ENCODE measurements at places on chromosomes 7 and 10.

- no peak for DNase-seq
These were observed 74.1 kb upstream of the PARD3 start for GRCh38 chr10:34889004-34889869.

- DNase-seq: no peak
These were observed 44.0 kb downstream of the CCDC7 start for GRCh38 chr10:32489901-32490300.

DNA sequence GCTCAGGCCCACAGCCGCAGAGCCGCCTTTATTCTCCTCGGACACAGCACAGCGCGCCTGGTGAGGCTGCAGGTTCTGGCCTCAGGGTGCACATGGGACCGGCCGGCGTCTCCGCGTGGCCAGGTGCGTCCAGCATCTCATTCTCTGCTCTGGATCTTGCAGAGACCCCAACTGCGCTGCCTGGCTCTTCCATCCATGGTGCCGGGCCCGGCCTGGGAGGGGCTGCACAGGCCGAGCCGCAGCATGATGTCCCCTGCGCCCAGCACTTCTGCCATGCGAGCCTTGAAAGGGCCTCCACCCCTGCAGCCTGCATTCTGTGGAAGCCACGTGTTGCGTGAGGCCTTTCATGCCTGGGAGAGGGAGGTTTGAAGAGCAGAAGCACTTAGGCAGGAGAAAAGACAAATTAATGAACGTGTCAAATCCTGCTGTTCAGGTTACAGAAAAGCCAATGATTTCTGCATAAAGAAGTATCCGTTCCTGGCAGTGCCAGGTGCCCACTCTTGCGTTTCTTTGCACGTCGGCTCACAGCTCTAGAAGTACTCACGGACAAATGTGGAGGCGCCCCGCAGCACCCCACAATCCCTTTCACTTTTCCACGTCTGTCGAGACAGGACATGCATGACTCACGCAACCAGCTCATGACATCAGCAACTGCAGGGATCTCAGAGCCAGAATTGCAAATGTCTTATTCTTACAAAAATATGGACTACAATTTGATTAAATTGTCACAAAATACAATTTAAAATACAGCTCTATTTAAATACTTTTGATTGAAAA lies 571.4 kb downstream of the DNAJB6 start:
- DNase-seq: no peak

GRCh38 chr10:97157578-97158095 lies 28.1 kb downstream of the SLIT1 start:
- DNase-seq: no peak

DNA sequence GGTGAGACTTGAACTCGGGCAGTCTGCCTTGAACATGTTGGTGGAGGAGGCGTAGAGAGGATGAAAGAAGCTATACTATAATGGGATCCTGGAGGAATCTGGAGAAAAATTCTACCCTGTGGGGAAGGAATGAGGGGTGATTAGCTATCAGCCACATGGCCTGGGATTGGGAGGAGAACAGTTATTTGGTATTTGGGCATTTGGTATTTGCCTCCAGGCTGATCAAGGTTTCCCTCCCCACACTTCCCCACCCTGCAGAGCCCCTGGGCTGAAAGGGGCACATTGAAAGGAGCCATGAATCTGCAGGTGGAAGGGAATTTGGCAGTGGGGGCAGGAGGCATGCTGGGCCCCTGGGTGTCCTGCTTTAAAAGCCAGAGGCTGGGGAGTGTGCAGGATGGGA lies 235.3 kb downstream of the INHBA start:
- DNase-seq: no peak

DNA sequence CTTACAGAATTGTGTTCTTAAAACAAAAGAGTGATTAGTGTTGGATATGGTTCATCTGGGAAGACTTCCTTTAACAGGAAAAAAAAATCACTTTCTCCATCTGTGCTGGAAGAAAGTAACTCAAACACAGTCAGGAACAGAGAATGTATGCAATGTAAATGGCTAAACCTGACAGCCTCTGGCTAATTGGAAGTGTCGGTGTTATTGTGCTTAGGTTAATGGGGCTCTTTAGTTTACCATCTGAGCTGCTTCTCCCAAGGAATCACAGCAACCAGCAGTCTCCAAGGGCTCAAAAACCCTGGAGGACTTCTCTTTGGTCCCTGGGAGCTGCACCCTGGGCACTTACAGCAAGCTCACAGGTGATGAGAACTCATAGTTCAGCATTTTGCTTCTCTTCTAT lies 724.5 kb downstream of the LRMDA start:
- DNase-seq: no peak

DNA sequence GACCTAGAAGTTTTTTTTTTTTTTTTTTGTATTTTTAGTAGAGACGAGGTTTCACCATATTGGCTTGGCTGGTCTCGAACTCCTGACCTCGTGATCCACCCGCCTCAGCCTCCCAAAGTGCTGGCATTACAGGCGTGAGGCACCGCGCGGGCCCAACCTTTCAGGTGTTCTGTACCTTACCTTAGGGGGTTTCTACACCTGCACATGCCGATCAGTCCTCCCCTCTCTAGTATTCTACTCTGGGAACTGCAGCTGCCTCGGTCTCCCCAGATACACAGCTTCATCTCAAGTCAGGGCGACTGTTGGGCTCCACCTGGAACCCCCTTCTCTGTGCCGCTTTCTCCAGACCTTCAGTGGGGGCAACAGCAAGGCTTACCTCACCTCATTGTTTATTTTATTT lies 79.9 kb downstream of the TACC2 start:
- no peak for DNase-seq

DNA sequence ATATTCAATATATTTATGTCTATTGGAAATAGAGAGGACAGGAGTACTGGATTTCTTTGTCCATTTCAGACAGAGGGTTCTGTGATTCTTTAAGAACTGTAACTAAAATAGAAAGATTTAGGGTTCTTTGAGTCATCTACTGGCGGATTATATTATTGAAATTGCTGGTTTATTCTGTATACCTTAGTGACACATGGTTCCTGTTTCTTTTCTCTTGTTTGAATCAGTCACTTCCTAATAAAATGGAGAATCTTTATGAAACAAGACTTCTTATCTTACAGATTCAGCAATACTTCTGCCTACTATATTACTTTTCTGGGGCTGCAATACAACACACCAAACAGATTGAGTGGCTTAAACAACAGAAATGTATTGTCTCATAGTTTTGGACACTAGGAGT lies 20.8 kb upstream of the ZNF800 start:
- no peak for DNase-seq
